ENCODE measurements at places on chromosomes 11 and 22.

- DNase-seq, result peak; percentile 37
Observed at GRCh38 chr11:64152841-64153691, 12.8 kb downstream of the MACROD1 start.

DNA sequence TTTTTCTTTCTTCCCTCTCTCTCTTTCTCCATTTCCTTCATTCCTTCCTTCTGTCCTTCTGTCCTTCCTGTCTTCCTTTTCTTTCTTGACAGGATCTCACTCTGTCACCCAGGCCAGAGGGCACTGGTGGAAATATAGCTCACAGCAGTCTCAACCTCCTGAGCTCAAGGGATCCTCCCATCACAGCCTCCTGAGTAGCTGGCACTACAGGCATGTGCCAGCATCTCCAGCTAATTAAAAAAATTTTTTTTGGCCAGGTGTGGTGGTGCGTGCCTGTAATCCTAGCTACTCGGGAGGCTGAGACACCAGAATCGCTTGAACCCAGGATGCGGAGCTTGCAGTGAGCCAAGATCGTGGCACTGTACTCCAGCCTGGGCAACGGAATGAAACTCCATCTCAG lies 4.8 kb upstream of the DUSP8 start:
- DNase-seq, result no peak

DNA sequence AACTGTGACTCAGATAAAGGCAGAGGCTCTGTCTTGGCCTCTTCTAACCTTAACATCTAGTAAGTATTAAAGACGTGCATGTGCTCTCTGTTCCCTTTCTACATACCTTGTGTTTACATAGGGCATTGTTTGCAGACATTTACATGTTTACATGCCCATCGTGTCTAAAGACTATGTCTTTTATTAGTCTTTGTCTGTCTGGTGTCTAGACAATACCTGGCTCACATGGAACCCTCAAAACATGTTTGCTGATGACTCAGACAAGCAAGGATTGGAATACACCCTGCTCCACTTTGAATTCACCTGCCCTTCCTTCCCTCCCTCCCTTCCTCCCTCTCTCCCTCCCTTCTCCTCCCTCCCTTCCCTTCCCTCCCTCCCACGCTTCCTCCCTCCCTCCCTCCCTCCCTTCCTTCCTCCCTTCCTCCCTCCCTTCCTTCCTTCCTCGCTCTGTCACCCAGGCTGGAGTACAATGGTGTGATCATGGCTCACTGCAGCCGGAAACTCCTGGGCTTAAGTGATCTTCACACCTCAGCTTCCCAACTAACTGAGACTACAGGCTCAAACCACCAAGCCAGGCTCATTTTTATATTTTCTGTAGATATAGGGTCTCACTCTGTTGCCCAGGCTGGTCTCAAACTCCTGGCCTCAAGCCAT lies 23.7 kb upstream of the SORL1-AS1 start:
- peak; percentile 94 for DNase-seq

DNA sequence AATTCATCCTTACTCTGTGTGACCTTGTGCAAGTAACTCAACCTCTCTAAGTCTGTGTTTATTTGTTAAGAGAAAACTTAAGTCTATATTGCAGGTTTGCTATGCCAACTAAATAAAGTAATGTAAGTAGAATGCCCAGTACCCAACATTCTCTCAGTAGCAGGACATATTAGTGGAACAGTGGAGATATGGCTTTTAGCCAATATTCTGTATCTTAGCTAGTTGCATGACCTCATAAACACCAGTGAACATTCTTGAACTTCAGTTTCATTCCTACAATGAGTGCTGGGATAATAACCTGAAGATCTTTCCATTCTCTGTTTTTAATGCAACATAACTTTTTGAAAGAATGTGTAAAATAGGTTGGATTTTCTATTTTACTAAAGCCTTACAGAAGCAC lies 77.0 kb downstream of the RAB38 start:
- DNase-seq, result no peak

GRCh38 chr11:11587122-11587521 lies 34.7 kb downstream of the GALNT18 start:
- DNase-seq, result no peak

- DNase-seq, result no peak
Observed at GRCh38 chr11:132361011-132361550, 990.7 kb downstream of the NTM start.

GRCh38 chr22:40922484-40923303 lies 28.5 kb upstream of the RBX1 start:
- peak; percentile 26 for DNase-seq

GRCh38 chr22:21917181-21917958 lies 35.3 kb downstream of the PPM1F start:
- DNase-seq, result no peak

DNA sequence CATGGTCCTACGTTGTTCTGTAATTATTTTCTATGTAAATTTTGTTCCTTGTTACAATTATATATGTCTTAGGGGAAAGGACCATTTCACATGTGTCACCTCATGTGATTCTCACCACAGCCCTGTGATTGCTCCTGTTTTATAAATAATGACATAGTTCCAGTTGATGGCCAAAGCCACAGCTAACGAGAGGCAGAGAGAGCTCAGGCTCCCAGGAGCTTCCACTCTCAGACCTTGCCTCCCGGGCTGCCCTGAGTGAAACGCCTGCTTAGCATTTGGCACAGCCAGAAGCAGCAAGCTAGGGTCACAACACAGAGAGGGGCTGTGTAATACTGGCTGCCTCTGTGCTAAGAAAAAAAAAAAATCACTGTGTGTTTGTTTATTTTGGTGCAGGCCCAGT lies 5.9 kb downstream of the TMEM121B start:
- DNase-seq, result no peak

DNA sequence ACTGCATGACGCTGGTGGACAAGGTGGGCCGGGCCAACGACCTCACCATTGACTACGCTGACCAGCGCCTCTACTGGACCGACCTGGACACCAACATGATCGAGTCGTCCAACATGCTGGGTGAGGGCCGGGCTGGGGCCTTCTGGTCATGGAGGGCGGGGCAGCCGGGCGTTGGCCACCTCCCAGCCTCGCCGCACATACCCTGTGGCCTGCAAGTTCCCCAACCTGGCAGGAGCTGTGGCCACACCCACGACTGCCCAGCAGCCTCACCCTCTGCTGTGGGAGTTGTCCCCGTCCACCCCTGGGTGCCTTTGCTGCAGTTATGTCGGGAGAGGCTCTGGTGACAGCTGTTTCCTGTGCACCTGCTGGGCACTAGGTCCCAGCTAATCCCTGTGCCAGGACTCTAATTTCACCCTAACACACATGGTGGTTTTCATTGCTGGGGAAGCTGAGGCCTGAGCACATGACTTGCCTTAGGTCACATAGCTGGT lies 49.0 kb upstream of the PPP6R3 start:
- DNase-seq, result peak; percentile 72

GRCh38 chr11:116918925-116919655 lies 81.7 kb upstream of the APOA1 start:
- DNase-seq, result no peak
